ENCODE measurements at places on chromosomes 1 and 21.

GRCh38 chr1:39105061-39105840, 79.1 kb downstream of the NDUFS5 start:
- peak; percentile 58 for DNase-seq

DNA sequence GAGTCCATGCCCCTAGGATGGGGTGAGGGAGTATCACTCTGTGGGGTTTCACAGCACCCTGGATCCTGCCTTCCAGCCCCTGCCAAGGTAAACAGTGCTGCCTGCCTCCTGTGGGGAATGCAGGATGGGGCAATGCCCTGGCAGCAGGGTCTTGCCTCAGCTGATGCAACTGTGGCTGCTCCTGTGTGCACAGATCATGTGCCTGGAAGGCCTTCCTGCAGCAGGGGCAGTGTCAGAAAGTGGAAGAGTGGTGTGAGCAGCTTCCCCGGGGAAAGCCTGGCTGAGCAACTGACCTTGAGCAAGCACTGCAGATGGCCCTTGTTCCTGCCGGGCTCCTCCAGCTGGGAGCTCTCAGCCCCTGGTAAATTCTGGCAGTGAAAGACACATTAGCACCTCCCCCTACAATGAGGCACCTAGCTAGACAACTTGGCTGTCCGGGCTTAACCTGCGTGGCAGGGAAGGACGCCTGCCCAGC, 9.9 kb downstream of the TOR3A start:
- DNase-seq, result no peak

- DNase-seq, result no peak
Measured at GRCh38 chr1:212600980-212601379, 7.6 kb upstream of the ATF3 start.

- DNase-seq, result no peak
Measured at GRCh38 chr1:204692325-204692840, 6.8 kb upstream of the LRRN2 start.

DNA sequence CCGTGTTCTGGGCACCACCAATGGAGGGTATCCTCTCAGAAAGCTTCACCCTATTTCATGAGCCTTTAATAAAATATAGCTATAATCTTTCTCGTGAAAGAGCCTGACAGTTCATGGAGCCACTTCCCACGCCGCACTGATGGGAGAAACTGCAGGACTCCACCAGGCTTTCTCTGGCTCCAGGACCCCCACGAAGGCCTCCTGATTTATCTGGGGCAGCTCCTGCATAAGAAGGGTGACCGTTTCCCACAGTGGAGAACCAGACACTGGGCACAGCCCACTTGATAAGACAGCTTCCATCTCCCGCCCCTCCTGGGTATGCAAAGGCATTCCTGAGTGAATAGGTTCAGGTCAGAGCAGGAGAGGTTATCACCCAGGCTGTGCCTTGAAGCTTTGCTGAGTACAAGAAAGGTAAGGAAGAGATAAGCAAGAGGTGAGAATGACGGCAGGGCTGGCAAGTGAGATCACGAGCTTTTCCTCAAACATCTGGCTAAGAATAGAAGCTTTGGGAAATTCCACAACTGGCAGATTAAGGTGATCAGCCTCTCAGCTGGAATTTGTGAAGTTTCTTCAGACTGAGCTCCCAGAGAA, 499.8 kb downstream of the KIF26B start:
- DNase-seq, result no peak

DNA sequence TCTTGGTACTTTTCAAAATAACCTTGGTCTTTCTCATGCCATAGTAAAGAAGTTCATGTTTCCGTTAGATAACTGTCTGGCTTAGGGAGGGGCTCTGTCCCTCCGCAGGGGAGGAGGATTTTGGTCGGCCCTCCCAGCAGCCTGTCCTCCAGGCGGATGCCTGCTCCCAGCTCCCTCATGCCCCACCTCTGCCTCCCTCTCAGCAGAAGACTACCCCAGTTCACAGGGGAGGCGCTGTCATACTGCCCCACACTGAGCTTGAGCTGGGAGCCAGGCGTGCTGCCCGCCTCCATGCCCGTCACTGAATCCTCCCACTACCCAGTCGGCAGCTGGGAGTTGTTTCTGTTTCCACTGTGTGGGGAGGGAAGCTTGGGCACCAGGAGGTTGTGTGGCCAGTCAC, 127.3 kb downstream of the CAMTA1 start:
- DNase-seq, result no peak

DNA sequence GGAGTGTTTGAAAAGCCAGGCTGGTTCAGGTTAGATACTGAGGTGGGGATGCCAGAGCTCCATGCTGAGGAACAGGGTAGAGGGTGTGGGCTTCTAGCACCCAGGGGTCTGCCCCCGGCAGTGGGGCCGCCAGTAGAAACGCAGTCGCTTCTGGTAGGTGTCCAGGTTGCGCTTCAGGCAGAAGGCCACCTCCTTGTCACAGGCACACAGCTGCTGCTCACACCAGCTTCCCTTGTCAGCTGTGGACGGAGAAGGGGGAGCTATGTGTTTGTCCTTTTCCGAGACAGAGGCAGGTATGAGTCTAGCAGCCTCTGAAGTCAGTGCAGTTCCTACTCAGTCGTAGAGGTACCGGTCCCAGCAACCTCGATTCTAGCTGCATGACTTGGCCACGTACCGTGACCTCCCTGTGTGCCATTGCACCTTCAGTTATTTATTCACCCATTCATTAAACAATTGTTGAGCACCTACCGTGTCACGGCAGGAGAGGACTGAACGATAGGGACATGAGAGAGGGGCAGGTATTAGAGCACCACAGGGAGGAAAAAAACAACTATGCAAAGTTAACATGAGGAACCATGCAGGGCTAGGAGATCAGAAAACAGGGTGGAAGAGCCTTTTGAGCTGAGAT, 5.2 kb downstream of the PLA2G2D start:
- no peak for DNase-seq

DNA sequence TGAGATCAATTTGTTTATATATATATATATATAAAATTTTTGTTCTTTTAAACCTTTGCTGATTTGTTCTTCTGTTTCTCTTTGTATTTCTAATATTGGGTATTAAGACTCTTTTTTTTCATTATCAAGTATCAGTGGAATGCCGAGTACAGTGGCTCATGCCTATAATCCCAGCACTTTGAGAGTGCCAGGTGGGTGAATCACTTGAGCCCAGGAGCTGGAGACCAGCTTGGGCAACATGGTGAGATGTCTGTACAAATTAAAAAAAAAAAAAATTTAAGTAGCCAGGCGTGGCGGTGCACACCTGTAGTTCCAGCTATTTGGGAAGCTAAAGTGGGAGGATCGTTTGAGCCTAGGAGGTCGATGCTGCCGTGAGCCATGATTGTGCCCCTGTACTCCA, 67.1 kb downstream of the MAST2 start:
- no peak for DNase-seq

Measured in stimulated activated CD8-positive, alpha-beta memory T cell treated with anti-CD3 and anti-CD28 coated beads, Interleukin-7, amount 100 ng/mL, for 4 hours (primary cell).